ENCODE measurements at places on chromosomes 12 and 14. TPM values are rescaled to one million over a fixed set of nuclear protein-coding genes. Genes with fewer than 3 reads are reported as not detected.

PAH gene
- 0.51 TPM for total RNA-seq

ARHGAP5 gene
- 192 TPM for total RNA-seq

SLCO1B3 gene
- total RNA-seq: not detected

TSPAN11 gene
- 1.9 TPM for total RNA-seq

KRT79 gene
- total RNA-seq: not detected

CACNA2D4 gene
- total RNA-seq: 1.0 TPM

INHBC gene
- total RNA-seq: not detected

NEUROD4 gene
- total RNA-seq: not detected

RNASE7 gene
- total RNA-seq: not detected

TBX5 gene
- total RNA-seq: 66.6 TPM

NYNRIN gene
- total RNA-seq: 8.8 TPM

STON2 gene
- total RNA-seq: 12.0 TPM

PPP1R1A gene
- total RNA-seq: 192 TPM

MYO1A gene
- 0.08 TPM for total RNA-seq

ZFHX2 gene
- total RNA-seq: 0.97 TPM

LRRIQ1 gene
- total RNA-seq: 0.22 TPM

NCAPD2 gene
- total RNA-seq: 8.9 TPM

AQP6 gene
- not detected for total RNA-seq

JKAMP gene
- total RNA-seq: 22.3 TPM

KRT72 gene
- not detected for total RNA-seq

IFI27L2 gene
- 50.1 TPM for total RNA-seq

SERPINA12 gene
- not detected for total RNA-seq

PPFIA2 gene
- total RNA-seq: 0.35 TPM

TRHDE gene
- 1.5 TPM for total RNA-seq

CLEC1A gene
- total RNA-seq: 2.5 TPM

IGF1 gene
- 8.3 TPM for total RNA-seq

DHRS2 gene
- not detected for total RNA-seq

SLCO1C1 gene
- 0.94 TPM for total RNA-seq

GLIPR1L1 gene
- not detected for total RNA-seq

NELL2 gene
- 0.65 TPM for total RNA-seq

ATL1 gene
- 0.89 TPM for total RNA-seq

PPP1CC gene
- 175 TPM for total RNA-seq

REP15 gene
- 6.3 TPM for total RNA-seq

PFKM gene
- 752 TPM for total RNA-seq

EP400 gene
- 12.3 TPM for total RNA-seq

RPGRIP1 gene
- total RNA-seq: 0.27 TPM

All from Right ventricle myocardium superior (tissue), 1 donor.